Stimulated activated CD4-positive, alpha-beta T cell treated with anti-CD3 and anti-CD28 coated beads, Interleukin-15, amount 100 ng/mL, for 1 hour (primary cell): ENCODE measurements at places on chromosomes 3 and 15.

DNA sequence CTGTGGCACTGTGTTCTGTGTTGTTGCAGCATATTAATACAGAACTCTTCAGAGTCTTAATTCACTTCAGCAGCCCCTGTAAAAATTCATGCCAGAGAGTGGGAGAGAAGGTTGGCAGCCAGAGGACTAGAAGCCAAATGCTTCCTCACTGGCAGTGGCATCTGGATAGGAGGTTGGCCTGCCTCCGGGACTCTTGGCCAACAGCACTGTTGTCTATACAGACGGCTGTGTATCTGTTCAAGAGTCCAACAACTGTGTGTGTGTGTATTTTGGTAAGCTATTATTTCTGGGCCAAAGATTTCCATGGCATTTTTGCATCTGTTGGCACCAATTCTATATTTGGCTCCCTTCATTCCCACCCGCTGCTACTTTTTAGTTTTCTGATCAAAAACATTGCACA lies 156.0 kb upstream of the SOX2 start:
- DNase-seq = no peak

DNA sequence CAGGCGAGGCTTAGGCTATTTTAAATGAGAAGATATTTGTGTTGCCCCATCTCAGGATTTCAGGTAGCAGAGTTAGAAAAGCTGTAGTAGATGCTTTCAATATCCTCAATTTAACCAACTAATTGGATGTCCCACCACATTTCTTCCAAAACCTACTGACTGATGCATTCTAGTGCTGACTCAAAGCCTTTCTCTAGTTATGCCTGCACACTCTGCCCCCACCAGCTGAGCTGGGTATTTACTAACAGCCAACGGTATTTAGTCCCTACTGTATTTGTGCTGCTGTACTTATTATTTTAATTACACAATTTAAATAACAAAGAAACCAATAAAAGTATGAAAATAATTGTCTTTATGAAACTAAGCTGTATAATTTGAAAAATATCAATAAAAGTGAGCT lies 139.5 kb downstream of the OSBPL10 start:
- no peak for DNase-seq

DNA sequence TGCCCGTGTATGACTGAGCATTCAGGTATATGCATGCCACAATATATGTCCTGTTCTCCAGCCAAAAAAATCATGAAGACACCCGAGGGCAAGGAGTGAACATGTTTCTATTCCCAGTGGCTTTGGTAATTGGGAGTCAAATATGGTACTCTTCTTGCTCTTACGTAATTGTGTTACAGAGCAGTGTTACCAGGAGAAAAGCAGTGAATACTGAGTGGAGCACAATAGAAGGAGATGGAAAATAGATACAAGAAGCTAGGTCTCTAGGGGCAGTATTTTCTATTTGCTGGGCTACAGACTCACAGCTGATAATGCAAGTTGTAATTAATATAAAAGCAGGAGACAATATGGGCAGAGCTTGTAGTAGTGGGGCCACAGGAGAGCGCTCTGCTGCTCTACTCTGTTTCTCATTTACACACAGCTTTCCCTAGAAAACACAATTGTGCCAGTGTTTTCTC lies 13.2 kb downstream of the MEIS2 start:
- no peak for DNase-seq

GRCh38 chr3:179156170-179156569 lies 8.0 kb downstream of the PIK3CA start:
- no peak for DNase-seq

GRCh38 chr3:18436213-18436612 lies 11.1 kb upstream of the SATB1 start:
- DNase-seq = no peak

GRCh38 chr3:46068501-46068900 lies 41.2 kb upstream of the XCR1 start:
- DNase-seq = no peak

- no peak for DNase-seq
Observed at GRCh38 chr3:10090179-10090578, 17.9 kb downstream of the FANCD2OS start.

DNA sequence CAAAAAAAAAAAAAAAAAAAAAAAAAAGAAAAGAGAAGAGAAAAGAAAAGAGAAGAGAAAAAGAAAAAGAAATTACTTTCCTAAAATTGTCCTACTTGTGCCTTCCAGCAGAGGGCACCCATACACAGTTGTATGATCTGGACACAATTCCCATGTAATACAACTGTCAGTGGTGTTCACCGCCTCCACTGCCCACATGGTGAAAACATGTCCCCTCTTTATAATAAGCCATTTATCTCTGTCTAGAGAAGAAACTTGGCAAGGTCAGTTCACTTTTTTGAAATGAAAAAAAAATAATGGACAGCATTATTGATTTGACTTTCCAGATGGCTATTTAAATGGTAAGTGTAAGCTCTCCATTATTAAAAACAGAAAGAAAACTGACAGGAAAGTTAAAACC lies 459.4 kb downstream of the GBE1 start:
- no peak for DNase-seq

- DNase-seq = no peak
Observed at GRCh38 chr15:88243895-88244787, 12.4 kb downstream of the NTRK3 start.

DNA sequence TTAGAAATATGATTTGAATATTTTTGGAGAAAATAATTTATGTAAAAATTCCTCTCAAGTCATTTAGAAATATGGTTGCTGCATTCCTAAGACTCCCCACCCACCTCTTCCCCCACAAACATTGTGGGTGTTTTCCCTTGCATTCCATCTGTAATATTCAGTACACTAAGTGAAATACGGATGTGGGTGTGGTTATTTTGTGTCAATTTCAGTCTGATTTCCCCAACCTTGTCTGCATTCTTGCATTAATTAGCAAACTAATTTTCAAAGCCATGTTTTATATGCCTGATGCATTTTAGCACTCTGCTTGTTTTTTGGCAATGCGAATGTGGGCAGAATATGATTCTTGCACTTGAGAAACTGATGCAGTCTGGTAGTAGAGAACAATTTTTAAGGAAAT lies 408.3 kb upstream of the RGMA start:
- DNase-seq = no peak
